ENCODE measurements at places on chromosomes 5 and 9.

- no peak for DNase-seq
Observed at GRCh38 chr5:132181011-132181629, 46.5 kb downstream of the P4HA2 start.

- DNase-seq, result no peak
Observed at GRCh38 chr5:192970-193831, 1.9 kb downstream of the LRRC14B start.

- no peak for DNase-seq
Observed at GRCh38 chr5:55557123-55557522, 22.4 kb upstream of the PLPP1 start.

GRCh38 chr9:85258236-85258635 is 483.5 kb downstream of the AGTPBP1 start:
- DNase-seq, result no peak

- no peak for DNase-seq
Observed at GRCh38 chr9:124359426-124359825, 55.8 kb downstream of the PSMB7 start.

GRCh38 chr5:152164860-152165259 is 240.2 kb upstream of the GLRA1 start:
- DNase-seq, result no peak

GRCh38 chr9:28648723-28649122 is 1075.4 kb upstream of the C9orf72 start:
- no peak for DNase-seq

- DNase-seq, result no peak
Observed at GRCh38 chr9:2321523-2322148, 300.0 kb upstream of the VLDLR start.

DNA sequence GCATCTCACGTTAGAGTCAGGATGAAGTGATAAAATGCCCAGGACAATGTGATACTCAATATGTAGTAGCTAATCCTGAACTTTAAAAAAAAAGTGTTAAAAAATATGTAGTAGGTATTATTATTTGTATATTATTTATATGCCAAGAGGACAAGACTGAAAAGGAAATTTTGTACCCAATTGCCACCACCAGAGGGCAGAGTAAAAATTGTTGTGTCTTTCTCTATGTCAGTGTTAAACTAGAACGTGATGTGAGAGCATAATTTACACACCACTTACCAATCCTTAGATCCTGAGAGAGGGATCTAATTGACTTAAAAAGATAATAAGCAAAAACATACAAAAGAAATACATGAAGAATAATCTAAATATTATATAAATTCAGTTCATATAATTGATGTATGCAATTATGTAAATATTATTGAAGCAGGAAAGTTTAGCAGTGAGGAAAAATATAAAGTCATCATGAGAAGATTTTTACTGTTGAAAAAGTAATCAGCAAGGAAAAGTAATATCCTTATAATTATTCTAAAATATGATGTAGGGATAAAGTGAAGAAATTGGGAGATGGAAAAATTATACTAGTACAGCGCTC is 288.9 kb downstream of the RAB3C start:
- peak; percentile 47 for DNase-seq

GRCh38 chr5:90802474-90803317 is 244.1 kb downstream of the ADGRV1 start:
- peak; percentile 59 for DNase-seq

DNA sequence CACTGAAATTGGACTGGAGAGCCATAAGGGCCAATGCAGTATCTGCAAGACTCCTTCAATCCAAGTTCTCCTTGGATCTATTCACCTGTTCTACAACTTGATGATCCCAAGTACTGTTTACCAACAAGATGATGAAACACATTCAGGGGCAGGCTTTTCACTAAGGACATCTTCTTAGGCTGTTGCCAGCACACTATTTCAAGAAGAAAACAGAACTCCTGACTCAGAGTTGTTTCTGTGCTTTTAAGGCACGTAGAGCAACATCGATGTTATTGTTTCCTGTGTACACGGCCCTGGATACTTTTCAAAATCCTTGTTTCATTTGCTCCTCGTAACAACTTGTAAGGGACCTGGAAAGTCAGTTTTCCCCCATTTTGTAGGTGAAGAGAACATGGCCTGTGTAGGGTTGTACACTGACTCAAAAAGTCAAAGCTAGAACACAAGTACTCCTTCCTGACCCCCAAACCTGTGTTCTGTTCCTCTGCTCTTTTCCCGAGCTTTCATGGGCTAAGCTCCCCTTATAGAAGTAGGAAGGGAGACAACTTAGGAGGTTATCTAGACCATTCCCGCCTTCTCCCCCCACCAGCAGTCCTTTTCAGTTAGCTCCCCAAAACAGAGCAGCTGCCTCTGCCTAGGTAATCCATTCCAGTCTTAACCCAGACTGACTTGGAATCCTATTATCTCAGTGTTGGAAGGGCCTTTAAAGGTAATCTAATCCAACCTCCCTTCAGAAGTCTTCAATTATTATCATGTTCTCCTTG is 5.2 kb upstream of the MGAT1 start:
- no peak for DNase-seq

- DNase-seq, result no peak
Observed at GRCh38 chr5:64659289-64659688, 31.0 kb upstream of the SHISAL2B start.

Measured in suppressor macrophage treated with lipopolysaccharide for 1 hour (primary cell).